NCI-H446 treated with DMSO at 0.1 percent for 48 hours (cell line): ENCODE measurements at places on chromosomes 3 and 15.

- DNase-seq = no peak
These were observed 353.6 kb downstream of the CLSTN2 start for GRCh38 chr3:140288595-140288994.

- no peak for DNase-seq
These were observed 136.4 kb downstream of the SPATA16 start for GRCh38 chr3:173004681-173005080.

DNA sequence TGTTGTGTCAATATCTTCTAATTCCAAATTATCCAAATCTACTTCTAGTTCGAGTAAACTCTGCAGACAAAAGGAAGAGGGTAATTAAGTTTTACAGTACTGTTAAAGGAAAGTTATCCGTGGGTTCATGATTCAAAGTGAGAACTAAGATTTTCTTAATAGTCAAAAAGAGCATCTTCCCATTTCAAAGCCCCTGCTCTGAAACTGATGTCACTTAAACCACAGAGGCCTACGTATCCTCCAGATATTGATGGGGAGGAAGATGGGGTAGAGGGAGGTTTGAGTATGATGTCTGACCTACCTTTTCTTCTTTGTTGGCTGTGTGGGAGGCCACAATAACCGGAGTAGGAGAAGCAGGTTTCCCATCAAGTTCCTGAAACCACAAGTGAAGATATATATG, 14.1 kb downstream of the MRPS22 start:
- no peak for DNase-seq

DNA sequence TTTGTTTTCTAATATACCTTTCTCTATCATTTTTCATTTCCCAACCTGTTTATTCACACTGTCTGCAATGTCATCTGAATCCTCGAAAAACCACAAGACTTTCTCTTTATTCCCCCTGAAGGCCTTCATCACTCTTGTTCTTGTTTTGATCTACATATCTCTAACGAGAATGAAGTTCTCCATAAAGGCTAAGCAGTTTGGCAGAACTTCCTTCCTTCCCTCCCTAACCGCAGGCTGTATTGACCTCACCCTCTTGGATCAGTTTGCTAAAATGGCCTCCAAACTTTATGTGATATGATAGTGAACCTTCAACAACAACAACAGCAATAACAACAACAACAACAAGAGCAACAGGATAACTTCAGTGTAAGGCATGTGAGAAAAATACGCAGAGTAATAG, 392.8 kb downstream of the TIGIT start:
- no peak for DNase-seq

- no peak for DNase-seq
These were observed 144.7 kb upstream of the FRMD4B start for GRCh38 chr3:69530554-69530953.
